H7 (cell line): ENCODE measurements at places on chromosomes 4 and X. TPM values are rescaled to one million over a fixed set of nuclear protein-coding genes. Genes with fewer than 3 reads are reported as not detected.

DNA sequence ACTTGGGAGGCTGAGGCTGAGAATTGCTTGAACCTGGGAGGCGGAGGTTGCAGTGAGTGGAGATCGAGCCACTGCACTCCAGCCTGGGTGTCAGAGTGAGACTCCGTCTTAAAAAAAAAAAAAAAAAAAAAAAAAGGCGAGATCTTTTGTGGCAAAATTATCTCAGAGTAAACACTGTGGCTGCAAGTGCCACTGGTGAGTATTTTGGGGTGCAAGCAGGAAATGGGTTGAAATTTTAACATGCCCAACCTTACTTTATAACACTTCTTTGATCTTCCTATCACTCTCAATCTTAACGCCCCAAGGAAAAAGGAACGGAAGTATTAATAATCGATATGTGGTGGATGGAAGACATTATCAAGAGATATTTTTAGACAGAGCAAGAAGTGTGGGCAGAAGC lies 32.1 kb downstream of the SLC34A2 start:
- DNase-seq: no peak

DNA sequence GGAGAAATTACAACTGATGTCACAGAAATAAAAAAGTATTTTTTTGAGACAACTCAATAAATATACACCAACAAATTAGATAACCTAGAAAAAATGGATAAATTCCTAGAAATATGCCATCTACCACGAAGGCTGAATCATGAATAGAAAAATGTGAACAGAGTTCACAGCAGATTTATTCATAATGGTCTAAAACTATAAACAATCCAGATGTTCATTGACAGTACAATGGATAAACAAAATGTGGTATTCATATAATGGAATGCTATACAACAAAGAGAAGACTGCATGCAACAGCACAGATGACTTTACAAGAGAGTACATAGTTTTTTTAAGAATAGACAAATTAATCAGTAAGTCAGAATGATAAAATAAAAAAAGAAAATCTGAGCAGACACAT lies 55.2 kb downstream of the CLOCK start:
- DNase-seq: no peak

DNA sequence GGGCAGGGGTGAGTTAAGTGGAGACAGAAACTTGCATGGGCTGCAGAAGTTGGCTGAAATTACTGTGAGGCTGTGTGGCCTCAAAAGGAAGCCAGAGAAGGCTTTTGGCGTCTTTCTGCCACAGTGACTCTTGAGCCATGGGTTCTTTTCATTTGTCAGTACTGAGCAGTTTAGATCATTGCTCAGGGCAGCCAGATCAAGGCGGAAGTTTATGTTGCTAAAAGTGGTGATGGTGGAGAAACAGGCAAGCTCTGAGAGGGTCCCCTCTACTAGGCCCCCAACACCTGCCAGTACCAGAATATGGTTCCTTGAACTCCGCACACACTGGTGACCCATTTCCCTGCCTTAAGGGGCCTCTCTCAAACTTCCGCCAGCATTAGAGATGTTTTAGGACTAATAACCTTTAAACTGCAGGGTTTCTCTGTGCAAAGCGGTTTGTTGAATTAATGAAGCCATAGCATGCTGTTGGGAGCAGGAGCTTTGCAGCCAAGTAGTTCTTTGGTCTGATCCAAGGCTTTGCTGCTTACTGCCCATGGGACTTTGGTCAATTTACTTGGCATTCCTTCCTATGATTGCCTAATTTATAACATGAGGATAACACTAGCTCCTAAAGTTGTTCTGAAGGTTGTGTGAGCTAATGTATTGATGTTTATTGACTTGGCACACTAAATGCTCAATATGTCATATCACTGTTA lies 34.5 kb downstream of the RNF175 start:
- DNase-seq: no peak

DNA sequence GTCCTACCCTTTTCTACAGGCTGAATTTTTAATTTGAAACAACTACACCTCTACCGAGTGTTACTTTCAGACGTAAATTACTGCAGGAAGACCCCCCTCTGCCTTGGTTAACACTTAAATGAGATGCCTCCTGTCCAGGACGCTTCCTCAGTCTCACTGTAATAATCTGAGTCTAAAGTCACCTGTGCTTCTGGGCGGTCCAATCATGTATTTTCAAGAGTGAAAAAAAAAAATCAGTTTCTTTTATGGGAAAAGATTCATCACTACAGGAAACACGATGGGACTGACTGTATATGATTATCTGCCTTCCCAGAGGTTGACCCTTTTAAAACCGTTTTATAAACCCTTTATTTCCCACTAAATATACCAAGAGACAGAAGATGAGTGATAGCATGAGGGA lies 776 bp downstream of the RBM47 start:
- no peak for DNase-seq

DNA sequence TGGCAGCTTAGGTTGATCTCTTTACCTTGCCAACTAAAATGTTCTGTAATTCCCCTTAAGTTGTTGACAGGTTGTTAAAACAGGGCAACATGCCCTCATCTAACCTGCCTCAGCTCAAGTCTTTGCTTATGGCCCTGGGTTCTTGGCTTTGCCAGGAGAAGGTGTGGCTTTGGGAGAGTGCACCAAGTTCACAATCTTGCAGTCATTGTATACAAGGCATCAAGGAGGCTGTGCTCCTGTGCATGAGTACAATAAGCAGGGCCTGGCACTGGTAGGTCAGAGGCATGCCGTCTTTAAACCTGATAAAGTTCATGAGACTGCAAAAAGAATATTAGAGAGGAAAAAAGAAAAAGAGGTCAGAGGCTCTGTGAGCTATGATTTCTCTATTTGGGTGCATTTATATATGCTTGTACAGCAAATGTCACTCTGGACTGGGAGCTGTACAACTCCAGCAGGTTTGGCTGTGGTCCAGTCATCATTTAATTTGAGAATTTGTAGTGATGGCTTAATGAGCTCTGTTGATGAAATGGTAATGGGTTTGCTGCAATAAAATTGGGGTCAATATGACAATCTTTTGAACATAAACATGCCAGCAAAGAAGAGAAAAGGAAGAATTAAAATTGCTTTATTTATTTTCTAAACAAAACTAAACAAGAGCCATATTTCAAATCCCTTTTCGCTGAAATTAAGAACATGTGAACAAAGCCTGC lies 30.3 kb downstream of the AREG start:
- DNase-seq: no peak

GRCh38 chrX:9678215-9678965 lies 87.3 kb downstream of the GPR143 start:
- DNase-seq: no peak

The RPS6KA6 gene
- 6.7 and 9.3 TPM in 2 replicates for total RNA-seq

The CT55 gene
- 0.10 TPM in 1 of 2 replicates, not detected in the other for total RNA-seq

The EDNRA gene
- total RNA-seq: 1.1 and 1.4 TPM in 2 replicates
